ENCODE measurements at places on chromosomes 6 and 20. TPM values are rescaled to one million over a fixed set of nuclear protein-coding genes. Genes with fewer than 3 reads are reported as not detected.

- DNase-seq, result no peak
- H3K27me3 ChIP-seq, result no peaks in the 10 kb centered on the region
- H3K4me3 ChIP-seq, result no peak overlapping the region
- no peaks in the 10 kb centered on the region for H3K36me3 ChIP-seq
- H3K27ac ChIP-seq, result no peak overlapping the region
- peaks cover 18% of the 10 kb centered on the region for H3K4me1 ChIP-seq
These were observed 109.6 kb upstream of the TRAF3IP2 start for GRCh38 chr6:111715321-111715720.

DNA sequence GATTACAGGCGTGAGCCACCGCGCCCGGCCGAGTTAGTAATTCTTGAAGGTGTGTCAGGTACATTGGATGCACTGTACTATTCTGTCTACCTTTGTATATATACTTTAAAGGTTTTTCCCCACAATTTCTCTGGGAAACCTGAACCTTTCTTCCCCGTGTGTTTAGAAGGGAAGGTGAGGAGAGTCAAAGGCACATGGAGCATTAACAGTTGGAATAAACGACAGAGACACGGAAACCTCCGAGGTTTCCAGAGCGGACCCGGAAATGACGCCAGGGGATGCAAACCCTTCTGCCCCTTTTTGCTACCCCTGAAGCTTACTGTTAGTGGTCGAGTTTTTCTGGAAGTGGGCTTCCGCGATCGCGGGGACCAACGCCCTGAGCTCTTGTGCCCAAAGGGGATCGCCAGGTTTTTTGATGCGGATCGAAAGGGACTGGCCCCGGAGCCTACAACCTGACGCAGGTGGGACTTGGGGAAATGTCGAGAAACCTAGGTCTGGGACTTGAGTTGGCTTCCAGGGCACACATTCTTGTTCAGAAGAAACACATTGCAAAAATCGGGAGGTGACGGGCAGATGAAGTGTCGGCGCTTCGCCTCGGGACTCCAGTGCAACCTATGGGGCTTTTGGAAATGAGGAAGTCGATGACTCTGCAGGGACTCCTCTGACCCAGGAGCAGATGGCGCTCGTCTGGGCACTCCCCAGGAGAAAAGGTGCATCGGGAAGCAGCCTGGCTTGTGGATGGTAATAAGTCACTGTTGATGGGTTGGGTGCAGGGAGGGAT lies 218.2 kb downstream of the OR2B2 start:
- H3K27ac ChIP-seq, result no peak overlapping the region
- no peak for DNase-seq
- H3K36me3 ChIP-seq, result no peaks in the 10 kb centered on the region
- peaks cover 7% of the 10 kb centered on the region for H3K4me1 ChIP-seq

DNA sequence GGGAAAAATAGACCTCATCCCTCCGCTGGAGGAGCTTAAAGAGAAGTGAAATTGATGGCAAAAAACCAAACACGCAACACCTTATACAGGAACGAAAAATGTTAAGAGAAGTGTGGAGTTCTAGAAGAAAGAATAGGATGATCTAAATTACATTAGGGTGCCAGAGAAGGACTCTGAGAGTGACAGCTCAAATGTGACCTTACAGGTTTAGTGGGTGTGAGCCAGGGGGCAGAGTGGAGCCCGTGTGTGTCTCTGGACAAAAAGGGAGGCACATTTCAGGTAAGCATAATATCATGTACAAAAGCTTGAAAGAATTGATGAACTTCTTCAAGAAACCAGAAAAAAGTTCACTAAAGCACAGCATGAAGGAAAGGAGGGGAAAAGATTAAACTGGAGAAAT lies 20.8 kb downstream of the HLA-DRA start:
- H3K27me3 ChIP-seq, result no peaks in the 10 kb centered on the region
- H3K36me3 ChIP-seq, result no peaks in the 10 kb centered on the region

DNA sequence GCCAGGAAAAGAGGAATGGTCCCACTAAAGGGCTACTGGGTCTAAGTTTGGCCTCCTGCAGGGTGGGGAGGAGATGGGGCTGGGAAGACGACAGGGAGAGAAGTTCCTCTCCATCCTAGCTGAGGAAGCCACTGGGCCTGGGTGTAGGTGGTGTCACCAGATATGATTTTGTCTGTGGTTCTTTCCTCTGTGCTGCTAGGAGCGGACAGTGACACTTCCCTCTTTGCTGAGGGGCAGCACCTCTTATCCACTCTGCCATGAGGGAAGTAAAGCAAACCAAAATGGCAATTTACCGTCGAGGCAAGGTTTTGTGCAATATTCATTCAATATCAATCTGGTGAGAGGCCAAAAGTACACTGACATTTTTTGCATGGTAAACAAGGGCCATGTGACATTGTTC lies 33.0 kb upstream of the NR2E1 start:
- no peaks in the 10 kb centered on the region for H3K27me3 ChIP-seq
- no peak for DNase-seq
- no peaks in the 10 kb centered on the region for H3K36me3 ChIP-seq
- H3K27ac ChIP-seq, result no peak overlapping the region
- no peak overlapping the region for H3K4me3 ChIP-seq

DNA sequence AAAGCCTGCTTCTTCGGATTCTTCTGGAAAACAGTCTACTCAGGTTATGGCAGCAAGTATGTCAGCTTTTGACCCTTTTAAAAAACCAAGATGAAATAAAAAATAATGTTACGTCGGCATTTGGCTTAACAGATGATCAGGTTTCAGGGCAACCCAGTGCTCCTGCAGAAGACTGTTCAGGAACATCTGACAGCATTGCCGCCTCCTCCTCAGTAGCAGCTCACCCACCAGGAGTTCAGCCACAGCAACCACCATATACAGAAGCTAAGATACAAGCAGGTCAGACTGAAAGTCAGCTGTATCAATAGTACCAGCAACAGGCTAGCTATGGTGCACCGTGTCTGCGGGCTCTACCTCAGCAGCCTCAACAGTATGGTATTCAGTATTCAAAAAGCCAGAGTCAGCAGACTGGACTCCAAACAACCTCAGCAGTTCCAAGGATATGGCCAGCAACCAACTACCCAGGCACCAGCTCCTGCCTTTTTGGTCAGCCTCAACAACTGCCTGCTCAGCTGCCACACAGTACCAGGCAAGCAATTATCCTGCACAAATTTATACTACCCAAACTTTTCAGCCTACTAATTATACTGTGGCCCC lies 51.9 kb downstream of the BTBD9 start:
- no peaks in the 10 kb centered on the region for H3K4me1 ChIP-seq
- H3K27ac ChIP-seq, result no peak overlapping the region
- H3K4me3 ChIP-seq, result no peak overlapping the region
- peaks cover 5% of the 10 kb centered on the region for H3K36me3 ChIP-seq
- H3K27me3 ChIP-seq, result no peaks in the 10 kb centered on the region
- no peak for DNase-seq

DNA sequence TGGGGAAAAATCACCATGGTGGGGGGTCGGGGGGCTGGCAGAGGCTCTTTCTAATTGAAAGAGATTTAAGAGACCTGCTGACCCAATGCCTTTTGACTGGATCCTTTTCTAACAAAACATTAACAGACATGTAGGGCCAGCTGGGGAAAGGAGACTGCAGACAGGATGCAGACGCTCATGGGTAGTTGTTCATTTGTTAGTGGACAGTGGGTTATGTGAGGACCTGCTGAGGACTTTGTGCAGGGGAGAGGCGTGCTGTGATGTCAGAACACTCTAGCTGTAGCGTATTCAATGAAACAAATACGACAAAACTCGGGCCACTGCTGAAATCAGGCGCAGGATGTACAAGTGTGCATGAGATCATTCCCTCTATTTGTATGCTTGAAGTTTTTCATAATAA lies 1.2 kb downstream of the IP6K3 start:
- DNase-seq, result no peak
- H3K4me3 ChIP-seq, result no peak overlapping the region

GRCh38 chr6:90315354-90315950 lies 18.8 kb upstream of the BACH2 start:
- no peak for DNase-seq
- H3K27me3 ChIP-seq, result no peaks in the 10 kb centered on the region
- H3K4me1 ChIP-seq, result no peaks in the 10 kb centered on the region
- H3K36me3 ChIP-seq, result no peaks in the 10 kb centered on the region
- H3K4me3 ChIP-seq, result no peak overlapping the region
- no peak overlapping the region for H3K27ac ChIP-seq

- no peak overlapping the region for H3K4me3 ChIP-seq
- H3K27ac ChIP-seq, result peak overlapping the region; percentile 73
- no peaks in the 10 kb centered on the region for H3K36me3 ChIP-seq
- no peaks in the 10 kb centered on the region for H3K27me3 ChIP-seq
These were observed 221.9 kb downstream of the TTLL2 start for GRCh38 chr6:167546611-167547327.

- no peaks in the 10 kb centered on the region for H3K36me3 ChIP-seq
- H3K27ac ChIP-seq, result no peak overlapping the region
- DNase-seq, result no peak
- no peaks in the 10 kb centered on the region for H3K4me1 ChIP-seq
These were observed 16.6 kb downstream of the BANF2 start for GRCh38 chr20:17716331-17716730.

DNA sequence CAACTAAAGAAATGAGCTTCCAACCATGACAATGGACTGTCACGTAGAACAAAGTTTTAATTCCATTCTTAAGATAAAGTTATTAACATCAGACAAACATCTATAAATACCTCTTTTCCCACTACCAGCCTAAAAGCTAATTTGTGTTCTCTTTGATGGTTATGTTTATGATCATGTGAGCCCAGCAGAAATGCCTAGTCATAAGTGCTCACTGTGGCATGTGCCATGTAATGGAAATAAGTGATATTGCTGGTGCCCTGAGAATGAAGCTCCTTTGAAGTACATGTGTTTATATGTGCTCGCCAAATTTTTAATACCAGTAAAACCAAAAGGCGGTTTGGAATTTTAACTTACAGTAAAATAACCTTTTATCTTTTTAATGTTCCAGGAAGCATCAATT lies 205.8 kb downstream of the ISM1 start:
- DNase-seq, result no peak
- H3K4me1 ChIP-seq, result no peaks in the 10 kb centered on the region
- H3K36me3 ChIP-seq, result no peaks in the 10 kb centered on the region
- H3K27me3 ChIP-seq, result no peaks in the 10 kb centered on the region
- H3K27ac ChIP-seq, result no peak overlapping the region
- no peak overlapping the region for H3K4me3 ChIP-seq

- H3K4me3 ChIP-seq, result no peak overlapping the region
- DNase-seq, result no peak
- H3K27ac ChIP-seq, result no peak overlapping the region
These were observed 11.9 kb downstream of the CUL9 start for GRCh38 chr6:43193929-43194328.

GRCh38 chr6:168903613-168904345 lies 349.9 kb downstream of the THBS2 start:
- H3K27me3 ChIP-seq, result no peaks in the 10 kb centered on the region
- no peaks in the 10 kb centered on the region for H3K36me3 ChIP-seq
- H3K4me3 ChIP-seq, result no peak overlapping the region
- no peak for DNase-seq
- H3K4me1 ChIP-seq, result peaks cover 5% of the 10 kb centered on the region

DNA sequence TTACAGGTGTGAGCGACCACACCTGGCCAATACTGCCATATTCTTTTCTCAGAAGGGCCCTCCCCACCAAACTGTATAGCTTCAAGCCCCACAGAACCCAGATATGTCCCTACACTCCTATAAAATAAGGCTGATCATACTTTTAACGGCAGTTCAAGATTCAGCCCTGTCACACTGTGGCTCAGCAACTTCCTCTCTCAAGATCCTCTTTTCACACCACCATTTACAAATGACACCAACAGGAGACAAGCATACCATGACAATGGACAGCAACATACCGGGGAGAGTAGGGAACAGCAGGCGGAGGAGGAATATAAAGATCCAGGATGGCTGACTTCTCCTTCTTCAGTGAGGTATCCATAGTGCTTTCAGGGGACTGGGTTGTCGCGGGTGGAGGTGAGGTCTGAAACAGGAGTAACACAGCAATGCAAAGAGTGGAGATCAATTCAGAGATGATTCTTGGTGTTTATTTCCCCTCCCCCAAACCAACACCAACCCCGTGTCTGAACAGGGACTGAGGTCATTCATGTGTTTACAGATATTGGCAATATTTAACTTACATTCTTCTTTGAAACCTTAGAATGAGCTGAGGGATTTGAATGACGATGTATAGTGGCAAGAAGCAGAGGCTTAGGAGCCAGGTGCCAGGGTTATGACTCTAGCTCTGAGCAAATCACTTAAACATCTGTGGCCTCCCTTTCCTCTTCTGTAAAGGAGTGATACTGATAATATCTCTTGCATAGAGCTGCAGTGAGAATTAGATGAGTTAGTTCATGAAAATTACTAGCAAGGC lies 57.6 kb upstream of the IPCEF1 start:
- H3K27me3 ChIP-seq, result no peaks in the 10 kb centered on the region
- no peak for DNase-seq
- no peak overlapping the region for H3K4me3 ChIP-seq
- peaks cover 31% of the 10 kb centered on the region for H3K4me1 ChIP-seq

DNA sequence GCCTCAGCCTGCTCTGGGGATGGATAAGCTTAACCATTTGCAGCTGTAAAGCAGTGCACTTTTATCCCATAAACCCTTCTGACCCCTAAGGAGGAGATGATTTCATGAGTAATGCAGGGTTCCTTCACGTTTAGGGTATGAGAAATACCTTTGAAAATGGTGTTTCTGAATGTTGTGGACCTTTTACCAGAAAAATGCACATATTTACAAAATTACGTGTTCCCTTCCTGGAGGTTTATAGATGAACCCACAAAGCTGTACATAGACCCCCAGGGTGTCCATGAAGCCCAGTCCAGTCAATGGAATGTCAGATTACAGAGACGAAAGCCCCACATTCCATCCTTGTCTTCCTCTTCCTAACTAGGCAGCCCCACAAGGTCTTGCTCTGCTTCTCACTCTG lies 78.6 kb upstream of the INSM1 start:
- H3K4me3 ChIP-seq, result no peak overlapping the region
- no peak for DNase-seq
- no peaks in the 10 kb centered on the region for H3K36me3 ChIP-seq
- no peak overlapping the region for H3K27ac ChIP-seq
- H3K4me1 ChIP-seq, result no peaks in the 10 kb centered on the region

DNA sequence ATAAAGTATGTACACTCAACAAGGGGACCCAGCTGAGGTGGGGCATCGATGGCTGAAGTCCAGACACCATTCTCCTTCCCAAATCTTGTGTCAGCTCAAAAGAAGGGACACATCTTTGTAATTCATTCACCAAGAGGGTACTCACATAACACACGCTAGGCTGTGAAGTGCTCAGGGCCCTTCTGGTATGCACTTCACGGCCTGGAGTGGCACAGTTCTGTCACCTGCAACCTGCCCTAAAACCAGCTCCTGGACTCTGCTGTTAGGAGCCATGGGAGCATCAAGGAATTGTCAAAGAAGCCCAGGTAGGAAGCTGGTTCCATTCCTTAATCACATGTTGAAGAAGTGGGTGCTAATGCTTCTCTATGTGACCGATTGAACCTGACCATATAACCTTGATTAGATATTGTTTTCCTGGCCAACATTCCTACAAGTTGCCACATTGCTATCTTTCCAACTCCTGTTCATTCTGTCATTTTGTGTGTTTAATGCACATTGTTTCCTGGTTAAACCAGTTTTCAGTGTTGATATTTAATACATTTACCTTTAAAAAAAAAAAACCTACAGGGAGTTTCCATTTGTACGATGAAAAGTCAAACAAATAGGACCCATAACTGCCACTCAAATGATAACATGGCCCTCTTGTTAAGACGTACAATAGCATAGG lies 127.3 kb downstream of the TNFRSF21 start:
- no peak overlapping the region for H3K4me3 ChIP-seq
- no peak overlapping the region for H3K27ac ChIP-seq
- no peaks in the 10 kb centered on the region for H3K27me3 ChIP-seq
- H3K4me1 ChIP-seq, result no peaks in the 10 kb centered on the region

The LINC00237 gene
- total RNA-seq, result not detected

The KPNA5 gene
- 6.0 TPM for total RNA-seq

The CLVS2 gene
- not detected for total RNA-seq

The SPTLC3 gene
- 6.2 TPM for total RNA-seq

The DEFB124 gene
- not detected for total RNA-seq

The CRISP2 gene
- not detected for total RNA-seq

The GPSM3 gene
- total RNA-seq, result 11.9 TPM
